Dermis blood vessel endothelial cell (primary cell): ENCODE measurements at places on chromosomes 16 and 17. TPM values are rescaled to one million over a fixed set of nuclear protein-coding genes. Genes with fewer than 3 reads are reported as not detected.
A peak's percentile ranks its signal among the peaks of the same experiment; 100 is the strongest.

Gene NOTUM
- total RNA-seq: 0.09 TPM in 1 of 2 replicates, not detected in the other

DNA sequence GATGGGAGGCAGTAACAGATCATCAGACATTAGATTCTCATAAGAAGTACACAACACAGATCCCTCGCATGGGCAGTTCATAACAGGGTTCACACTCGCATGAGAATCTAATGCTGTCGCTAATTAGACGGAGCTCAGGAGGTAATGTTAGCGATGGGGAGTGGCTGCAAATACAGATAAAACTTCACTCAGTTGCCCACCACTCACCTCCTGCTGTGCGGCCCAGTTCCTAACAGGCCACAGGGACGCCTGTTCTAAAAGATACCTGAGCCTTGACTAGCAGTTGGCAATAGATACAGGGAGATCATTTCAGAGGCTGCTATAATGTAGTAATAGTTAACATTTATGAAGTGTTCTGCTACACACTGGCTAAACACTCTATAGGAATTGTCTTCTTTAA lies 4.9 kb downstream of the PTRH2 start:
- no peak for DNase-seq

DNA sequence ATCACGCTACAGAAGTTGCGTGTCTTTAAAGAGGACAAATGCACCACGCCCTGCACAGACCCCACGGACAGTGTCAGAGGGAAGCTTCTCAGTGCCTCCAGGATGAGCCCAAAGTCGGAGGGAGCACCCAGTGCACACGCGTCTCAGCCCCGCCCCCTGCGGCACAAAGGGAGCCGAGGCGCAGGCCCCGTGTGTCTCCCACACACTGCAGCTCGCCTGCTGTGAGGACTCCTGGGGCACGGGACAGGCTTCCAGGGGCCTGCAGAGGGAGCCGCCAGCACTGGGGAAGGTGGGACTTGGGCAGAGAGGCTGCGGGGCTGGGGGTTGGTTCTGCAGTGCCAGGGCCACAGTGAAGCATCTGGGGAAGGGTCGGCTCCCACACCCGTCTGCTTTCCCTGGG lies 77.4 kb downstream of the LMF1 start:
- no peak for DNase-seq

Gene PDILT
- not detected in 2 replicates for total RNA-seq

GRCh38 chr17:76278952-76279741 lies 14.0 kb downstream of the UBALD2 start:
- DNase-seq: peak; percentile 83

Gene ATP2A3
- total RNA-seq: 0.23 TPM in 1 of 2 replicates, not detected in the other

GRCh38 chr16:29775742-29776408 lies 2.2 kb upstream of the ZG16 start:
- DNase-seq: no peak

- DNase-seq: no peak
Measured at GRCh38 chr17:48825446-48826381, 5.1 kb upstream of the CALCOCO2 start.

Gene SLC16A6
- 1.5 TPM in 2 replicates for total RNA-seq

DNA sequence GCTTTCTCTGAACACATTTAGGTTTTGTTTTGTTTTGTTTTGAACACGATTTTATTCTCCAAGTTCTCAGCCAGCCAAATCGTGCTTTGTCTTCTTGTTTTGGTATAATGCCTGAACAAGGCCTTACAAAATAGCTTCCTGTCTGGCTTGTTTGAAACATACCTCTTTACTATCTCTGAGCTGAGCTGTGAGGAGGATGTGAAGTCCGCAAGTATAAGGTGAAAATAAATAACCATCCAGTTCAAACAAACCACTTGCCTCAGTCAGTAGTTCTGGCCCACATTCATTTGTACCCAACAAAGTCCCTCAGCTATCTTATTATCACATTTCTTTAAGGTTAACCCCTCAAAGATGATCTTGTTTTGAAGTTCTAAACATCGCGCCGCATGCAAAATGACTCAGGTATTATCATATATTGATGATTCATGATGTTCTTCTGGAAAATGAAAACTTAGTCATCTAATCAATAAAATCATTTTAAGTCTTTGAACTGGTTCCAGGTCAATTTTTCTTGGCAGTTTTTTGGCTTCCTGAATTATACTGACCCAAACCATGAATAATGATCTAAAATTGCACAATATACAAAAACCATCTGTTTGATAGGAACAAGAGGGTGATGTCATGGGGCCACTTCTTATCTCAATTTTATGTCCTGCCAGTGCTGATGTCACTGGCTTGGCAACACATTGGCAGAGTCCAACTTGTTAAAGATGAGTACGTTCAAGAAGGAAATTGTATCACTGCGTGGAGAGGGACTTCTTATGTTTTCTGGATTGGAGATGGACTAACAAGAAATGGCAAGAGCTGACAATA lies 694.3 kb downstream of the KCNJ2 start:
- no peak for DNase-seq

DNA sequence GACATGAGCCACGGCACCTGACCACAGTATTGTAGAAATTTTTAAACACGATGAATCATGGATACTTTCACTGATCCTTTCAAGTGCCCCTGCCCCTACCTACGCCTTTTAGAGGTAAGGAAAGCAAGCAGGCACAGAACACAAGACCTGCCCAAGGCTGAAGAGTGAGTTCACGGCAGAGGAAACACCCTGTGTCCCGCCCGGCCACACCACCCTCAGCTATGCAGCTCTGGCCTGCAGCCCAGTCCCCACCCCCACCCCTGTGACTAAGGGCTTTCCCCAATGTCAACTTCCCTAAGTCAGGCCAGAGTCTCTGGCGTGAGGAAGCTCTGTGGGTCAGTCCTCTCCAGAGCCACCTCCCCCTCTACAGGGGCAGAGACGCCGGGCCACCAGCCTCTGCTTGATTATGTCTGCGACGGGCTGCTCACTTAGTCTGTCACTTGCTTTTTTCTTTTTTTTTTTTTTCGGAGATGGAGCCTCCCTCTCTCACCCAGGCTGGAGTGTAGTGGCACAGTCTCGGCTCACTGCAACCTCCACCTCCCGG lies 8.4 kb downstream of the SLC16A5 start:
- peak; percentile 90 for DNase-seq

Gene AOC2
- total RNA-seq: 0.42 and 0.85 TPM in 2 replicates

- peak; percentile 37 for DNase-seq
Measured at GRCh38 chr17:29760279-29761039, 137.7 kb upstream of the CORO6 start.

GRCh38 chr17:12282056-12282455 lies 261.4 kb downstream of the MAP2K4 start:
- DNase-seq: peak; percentile 63

- DNase-seq: no peak
Measured at GRCh38 chr16:64910356-64910755, 211.5 kb downstream of the CDH11 start.

DNA sequence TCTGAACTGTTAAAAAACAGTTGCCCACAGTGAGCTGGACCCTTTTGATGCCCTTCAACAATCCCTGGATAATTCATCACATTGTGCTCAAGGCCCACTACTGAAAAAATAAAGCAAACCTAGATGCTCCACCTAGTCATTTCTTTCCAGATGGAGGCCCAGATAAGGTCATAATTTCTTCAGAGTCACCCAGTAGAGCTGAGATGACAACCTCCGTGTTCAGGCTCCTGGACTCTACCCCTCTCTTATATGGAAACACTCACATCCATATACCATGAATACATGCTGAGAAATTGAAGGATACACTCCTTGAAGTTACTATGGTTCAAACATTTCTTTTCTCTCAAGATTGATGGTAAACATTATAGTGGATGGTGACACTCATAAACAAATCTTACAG lies 2.7 kb upstream of the ABCA3 start:
- no peak for DNase-seq

GRCh38 chr17:9285602-9286427 lies 264.5 kb downstream of the NTN1 start:
- no peak for DNase-seq

GRCh38 chr16:72285728-72286127 lies 113.8 kb upstream of the PMFBP1 start:
- DNase-seq: no peak

GRCh38 chr16:86396901-86397311 lies 113.4 kb upstream of the FOXF1 start:
- peak; percentile 88 for DNase-seq

DNA sequence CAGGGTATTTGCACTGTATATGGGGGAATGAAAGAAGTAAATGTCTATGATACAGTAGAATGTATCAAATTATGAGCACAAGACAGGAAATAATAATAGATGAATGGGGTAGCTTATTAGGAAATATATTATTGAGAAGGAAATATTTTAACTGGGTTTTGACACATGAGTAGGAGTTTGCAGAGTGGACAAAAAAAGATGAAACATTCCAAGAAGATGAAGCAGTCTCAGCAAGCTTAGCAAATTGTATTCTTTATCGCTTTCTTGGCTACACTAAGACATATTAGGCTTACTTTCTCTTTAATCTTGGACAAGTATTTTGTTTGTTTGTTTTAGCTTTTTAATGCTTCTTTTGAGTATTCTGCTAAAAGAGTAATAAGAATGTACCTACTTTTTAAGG lies 1.3 kb upstream of the KRTAP4-9 start:
- no peak for DNase-seq

Gene PARD6A
- total RNA-seq: 6.3 and 7.0 TPM in 2 replicates

DNA sequence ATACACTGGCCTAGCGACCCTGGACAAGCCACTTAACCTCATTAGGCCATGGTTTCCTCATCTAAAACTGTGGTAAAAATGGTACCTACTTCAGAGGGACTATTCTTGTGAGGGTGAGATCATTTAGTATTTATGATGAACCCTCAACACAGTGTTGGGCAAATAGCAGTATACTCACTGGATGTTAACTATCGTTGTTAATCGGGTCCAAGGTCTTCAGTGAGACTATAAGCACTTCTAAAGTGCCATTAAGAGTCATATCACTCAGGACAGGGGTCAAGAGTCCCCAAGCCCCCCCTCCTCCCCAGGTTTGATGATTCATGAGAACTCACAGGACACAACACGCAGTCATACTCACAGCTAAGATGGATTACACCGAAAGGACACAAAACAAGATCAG lies 11.0 kb downstream of the TK2 start:
- no peak for DNase-seq

DNA sequence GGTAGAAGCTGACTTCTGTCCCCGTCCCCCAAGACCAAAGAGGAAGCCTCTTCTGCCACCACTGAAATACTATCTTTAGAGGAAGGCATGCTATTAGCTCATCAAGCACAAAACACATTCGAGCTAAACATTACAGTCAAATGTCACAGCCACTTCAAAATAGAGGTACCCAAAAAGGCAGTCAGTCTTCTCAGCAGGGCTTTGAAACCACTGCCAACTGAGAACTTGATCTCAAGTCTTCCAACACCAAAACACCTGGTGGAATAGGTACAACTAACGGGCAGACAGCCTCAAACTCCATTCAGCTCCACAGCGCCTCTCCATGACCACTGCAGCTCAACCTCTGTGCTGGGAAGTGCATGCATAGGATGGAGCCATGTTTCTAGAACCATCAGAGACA lies 36.0 kb downstream of the ZFHX3 start:
- DNase-seq: no peak

Gene LRRC36
- not detected in 2 replicates for total RNA-seq

GRCh38 chr17:21089933-21090901 lies 36.5 kb upstream of the DHRS7B start:
- no peak for DNase-seq

GRCh38 chr16:1155353-1156054 lies 2.6 kb downstream of the CACNA1H start:
- DNase-seq: no peak

Gene CALB2
- total RNA-seq: not detected in 2 replicates

Gene SULT1A1
- 1.2 and 4.4 TPM in 2 replicates for total RNA-seq

DNA sequence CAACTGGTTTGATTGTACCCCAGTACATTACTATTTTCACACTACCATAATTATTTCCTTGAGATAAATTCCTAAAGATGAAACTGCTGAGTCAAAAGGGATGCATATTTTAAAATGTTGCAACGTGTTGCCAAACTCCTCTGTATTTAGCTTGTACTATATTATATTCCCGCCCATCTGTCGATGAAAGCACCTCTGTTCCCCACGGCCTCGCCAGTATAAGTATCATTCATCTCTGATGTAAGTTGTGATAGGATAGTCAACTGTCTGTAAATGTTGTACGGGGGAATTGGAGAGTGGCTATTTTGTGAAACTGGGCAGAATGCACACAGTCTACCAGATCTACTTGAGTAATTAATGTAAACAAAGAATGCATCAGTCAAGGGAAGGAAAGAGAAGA lies 47.7 kb upstream of the TNRC6A start:
- no peak for DNase-seq

Gene KCNJ12
- 0.14 and 0.51 TPM in 2 replicates for total RNA-seq

- peak; percentile 47 for DNase-seq
Measured at GRCh38 chr17:77963441-77963840, 4.9 kb downstream of the TNRC6C start.

DNA sequence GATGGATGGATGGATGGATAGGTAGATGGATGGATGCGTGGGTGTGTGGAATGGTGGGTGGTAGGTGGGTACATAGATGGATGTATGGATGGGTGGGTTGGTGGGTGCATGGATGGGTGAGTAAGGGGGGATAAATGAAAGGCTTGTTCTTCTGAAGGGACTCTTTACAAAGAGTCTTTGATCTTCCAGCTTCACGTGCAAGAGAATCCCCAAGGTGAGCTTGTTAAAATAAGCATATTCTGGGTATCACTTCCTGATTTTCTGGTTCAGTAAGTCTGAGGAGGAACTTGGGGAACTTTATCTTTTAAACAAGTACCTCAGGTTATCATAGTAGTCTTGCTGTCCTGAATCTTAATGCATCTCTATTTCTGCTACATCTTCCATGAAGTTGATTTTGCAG lies 639.1 kb downstream of the MAF start:
- no peak for DNase-seq

DNA sequence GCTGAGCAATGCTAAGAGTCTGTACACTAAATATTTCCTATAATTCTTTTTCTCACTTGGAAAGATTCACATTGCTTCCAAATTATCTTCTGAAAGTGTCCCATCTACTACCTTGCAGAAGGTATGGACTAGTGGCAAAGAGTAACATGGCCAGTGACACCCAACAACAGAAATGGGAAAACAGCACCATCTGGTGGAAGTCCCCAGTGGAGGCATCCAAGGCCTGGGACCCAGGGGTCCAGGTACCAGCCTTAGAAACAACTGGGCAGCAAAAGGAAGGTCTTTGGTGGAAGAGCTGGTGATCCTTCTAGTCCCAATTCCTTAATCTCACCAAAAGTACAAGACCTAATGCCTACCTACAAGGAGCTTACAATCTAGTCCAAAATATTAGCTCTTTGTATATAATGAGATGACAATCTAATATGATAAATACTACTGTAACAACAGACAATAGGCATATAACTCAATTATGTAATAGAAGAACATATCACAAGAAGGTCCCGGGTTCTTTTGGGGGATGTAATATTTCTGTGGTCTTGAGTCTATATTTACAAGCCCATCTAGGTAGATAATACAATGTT lies 55.3 kb downstream of the SKAP1 start:
- DNase-seq: peak; percentile 55
